ENCODE measurements at places on chromosomes 2 and 18.

DNA sequence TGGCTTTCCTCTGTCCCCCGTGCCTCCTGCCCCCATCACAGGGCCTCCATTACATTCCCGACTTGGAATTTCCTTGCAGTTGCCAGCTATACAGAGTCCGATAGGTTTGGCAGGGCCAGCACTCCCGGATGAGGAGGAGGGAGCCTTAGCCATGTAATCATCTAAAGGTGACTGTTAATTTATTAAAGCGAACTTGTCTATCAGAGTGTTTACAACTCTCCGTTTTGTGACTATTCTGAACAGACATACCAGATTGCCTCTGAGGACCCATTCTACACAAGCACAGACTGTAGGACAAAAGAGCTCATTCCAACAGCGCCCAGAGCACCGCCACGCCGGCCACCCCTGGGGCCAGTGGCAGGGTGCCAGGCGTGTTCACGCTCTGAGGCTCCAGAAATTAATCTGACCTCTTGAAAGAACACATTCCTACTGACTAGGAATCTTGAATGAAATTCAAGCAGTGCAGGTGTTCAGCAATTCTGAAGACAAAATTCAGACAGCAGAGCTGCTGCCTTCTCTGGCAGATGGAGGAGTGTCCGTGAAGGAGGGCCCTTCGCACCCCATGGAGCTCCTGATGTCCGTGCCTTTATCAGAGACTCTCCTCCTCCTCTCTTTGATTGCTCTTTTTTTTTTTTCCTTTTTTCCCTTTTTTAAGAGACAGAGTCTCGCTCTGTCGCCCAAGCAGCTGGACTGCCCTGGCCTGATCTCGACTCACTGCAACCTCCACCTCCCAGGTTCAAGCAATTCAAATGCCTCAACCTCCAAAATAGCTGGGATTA lies 58.1 kb upstream of the RALBP1 start:
- DNase-seq: no peak

GRCh38 chr2:216066230-216066629 lies 15.4 kb downstream of the PECR start:
- no peak for DNase-seq

DNA sequence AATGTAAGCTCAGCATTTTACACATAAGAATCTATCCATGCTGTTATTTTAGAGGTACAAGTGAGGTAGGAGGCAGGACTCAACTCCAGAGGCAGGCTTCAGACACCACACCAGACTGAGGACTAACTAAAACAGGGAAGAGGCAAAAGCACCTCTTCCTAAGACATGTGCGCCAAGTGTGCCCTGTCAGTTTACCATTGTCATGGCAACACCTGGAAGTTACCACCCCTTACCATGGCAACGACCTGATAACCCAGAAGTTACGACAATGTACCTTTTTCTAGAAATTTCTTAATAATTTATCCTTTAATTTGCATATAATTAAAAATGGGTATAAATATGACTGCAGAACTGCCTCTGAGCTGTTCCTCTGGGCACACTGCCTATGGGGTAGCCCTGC lies 160.1 kb downstream of the FAM124B start:
- DNase-seq: no peak

DNA sequence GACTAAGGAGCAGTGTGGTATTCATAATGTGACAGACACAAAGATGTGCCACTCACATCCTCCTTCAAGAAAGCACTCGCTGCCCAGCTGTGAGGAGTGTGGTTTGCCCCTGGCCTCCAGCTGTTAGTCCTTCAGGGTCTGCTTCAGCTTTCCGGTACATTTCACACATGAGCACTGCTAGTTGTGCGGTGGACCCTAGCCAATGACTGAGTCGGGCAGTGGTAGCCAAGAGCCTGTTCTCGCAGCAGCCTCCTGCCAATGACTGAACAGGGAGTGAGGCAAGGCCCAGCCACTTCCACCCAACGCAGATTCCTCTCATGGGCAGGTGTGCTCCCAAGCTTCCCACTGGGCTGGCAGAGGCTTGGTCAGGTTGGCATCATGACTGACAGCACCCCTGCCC lies 254.3 kb downstream of the RBM43 start:
- no peak for DNase-seq

- no peak for DNase-seq
These were observed 139.0 kb downstream of the EHBP1 start for GRCh38 chr2:62844311-62845090.

- DNase-seq: no peak
These were observed 41.6 kb downstream of the MGAT5 start for GRCh38 chr2:134295441-134295840.

DNA sequence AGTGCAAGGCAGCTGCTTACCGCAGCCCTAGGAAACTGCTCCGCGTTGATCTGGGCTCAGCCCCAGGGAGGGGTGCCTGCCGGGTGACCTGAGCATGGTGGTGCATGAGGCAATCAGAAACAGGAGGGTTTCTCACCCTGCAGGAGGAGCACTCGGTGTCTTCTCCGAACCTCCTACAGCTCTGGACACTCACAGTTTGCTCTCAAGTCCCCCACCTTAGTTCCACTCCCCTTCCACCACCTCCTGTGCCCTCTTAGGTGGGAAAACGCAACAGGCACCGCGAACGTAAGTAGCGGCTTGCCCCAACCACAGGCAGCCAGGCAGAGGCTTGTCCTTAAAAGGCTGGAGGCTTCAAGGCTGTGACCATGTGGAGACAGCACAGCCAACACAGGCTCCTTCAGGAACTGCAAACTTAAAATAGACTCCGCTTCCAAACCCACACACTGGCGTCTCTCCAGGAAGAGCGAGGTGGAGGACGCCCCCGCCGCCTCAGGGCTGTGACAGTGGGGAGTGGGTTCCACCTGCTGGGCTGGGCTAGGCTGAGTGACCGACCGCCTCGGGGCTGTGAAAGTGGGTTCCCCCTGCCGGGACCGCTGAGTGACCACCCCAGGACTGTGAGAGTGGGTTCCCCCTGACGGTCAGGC lies 71.6 kb downstream of the NDUFA10 start:
- DNase-seq: peak; percentile 85

DNA sequence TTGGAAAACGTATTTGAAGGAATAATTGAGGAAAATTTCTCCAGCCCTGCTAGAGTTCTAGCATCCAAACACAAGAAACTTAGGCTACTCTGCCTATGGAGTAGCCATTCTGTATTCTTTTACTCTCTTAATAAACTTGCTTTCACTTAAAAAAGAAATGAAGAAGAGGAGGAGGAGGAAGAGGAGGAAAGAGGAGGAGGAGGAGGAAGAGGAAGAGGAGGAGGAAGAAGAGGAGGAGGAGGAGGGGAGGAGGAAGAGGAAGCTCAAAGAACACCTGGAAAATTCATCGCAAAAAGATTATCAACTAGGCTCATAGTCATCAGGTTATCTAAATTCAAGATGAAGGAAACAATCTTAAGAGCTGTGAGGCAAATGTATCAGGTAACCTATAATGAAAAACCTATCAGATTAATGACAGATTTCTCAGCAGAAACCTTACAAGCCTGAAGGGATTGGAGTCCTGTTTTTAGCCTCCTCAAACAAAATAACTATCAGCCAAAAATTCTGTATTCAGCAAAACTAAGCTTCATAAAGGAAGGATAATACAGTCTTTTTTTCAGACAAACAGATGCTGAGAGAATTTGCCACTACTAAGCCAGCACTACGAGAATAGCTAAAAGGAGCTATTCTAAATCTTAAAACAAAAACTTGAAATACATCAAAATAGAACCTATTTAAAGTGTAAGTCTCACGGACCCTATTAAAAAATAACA lies 56.2 kb upstream of the DSC1 start:
- no peak for DNase-seq

DNA sequence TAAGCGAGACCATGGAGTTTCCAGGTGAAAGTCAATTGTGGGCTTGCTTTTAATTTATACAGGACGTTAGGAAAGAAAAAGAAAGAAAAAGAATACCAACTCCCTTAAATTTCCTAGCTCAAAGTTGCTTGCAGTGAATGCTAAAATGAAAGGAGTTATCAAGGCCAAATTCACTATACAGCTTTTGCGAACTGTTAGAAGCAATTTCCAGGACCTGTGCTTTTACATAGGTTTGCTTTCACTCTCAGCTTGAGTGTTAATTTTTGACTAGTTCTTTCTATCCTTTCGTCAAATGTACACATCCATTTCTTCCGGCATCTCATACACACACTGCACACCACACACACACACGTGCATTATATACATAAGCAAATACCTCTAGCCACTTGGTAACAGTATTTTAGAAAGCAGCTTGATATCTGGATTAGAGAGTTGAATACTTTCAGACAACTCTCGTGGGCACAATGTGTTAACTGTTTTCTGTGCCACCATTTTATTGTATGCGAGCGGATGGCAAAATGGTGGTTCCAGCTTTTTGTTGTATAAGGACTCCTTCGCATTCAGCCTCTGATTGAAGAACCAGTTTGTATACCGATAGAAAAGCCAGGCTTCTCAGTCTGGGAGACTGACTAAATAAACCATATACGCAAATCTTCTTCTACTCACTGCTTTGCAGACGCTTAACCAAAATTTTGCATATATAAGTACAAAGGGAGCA lies 381.8 kb downstream of the MTX2 start:
- DNase-seq: no peak

DNA sequence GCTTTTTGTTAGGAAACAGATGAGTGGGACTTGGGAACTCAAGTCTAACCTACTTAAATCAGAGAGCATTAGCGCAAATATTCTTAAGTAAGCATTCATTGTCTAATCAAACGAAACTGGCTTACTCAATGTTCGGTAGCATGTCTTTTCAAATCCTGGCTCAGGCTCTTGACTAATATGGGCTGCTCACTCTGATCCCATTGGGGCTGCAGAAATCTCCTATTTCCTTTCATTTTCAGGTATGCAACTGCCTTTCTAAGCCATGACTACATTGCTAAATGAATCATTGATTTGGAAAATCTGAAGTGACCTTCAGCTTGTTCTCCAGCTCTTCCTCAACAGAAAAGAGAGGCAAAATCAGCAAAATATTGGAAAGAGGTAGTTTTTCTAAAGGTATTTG lies 2084.4 kb upstream of the PIK3C3 start:
- DNase-seq: no peak

- DNase-seq: peak; percentile 20
These were observed 222.4 kb upstream of the OSR1 start for GRCh38 chr2:19580830-19581229.

- DNase-seq: no peak
These were observed 9.5 kb upstream of the PARD3B start for GRCh38 chr2:204535764-204536163.

GRCh38 chr18:48531908-48532307 lies 6.9 kb upstream of the CTIF start:
- no peak for DNase-seq

DNA sequence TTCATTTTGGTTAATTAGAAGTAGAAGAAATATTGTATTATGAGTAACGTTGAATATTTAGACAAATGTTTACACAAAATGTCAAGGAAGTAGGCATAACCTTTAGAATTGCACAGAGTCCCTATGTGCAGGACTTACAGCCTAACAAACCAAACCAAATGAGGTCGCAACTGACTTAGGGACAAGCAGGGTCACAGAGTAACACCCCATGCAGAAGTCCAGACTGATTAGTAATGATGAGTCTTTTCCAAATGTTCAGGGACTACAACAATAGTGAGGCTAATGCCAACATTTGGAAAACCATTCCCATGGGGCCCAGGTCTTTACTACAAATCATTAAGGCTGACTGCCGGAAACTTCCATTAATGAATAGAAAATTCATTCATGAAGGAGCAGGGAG lies 452.5 kb upstream of the CHAC2 start:
- no peak for DNase-seq

- DNase-seq: no peak
These were observed 6.2 kb downstream of the PARD3B start for GRCh38 chr2:204551512-204551863.

DNA sequence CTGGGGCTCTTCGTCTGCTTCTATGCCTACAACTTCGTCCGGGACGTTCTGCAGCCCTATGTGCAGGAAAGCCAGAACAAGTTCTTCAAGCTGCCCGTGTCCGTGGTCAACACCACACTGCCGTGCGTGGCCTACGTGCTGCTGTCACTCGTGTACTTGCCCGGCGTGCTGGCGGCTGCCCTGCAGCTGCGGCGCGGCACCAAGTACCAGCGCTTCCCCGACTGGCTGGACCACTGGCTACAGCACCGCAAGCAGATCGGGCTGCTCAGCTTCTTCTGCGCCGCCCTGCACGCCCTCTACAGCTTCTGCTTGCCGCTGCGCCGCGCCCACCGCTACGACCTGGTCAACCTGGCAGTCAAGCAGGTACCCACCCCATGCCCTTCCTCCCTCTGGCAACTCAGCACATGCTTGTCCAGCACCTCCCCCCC lies 24.2 kb downstream of the STEAP3 start:
- no peak for DNase-seq

- no peak for DNase-seq
These were observed 36.1 kb upstream of the MPPE1 start for GRCh38 chr18:11944252-11944651.

- no peak for DNase-seq
These were observed 6.5 kb downstream of the CYS1 start for GRCh38 chr2:10073706-10074105.

- no peak for DNase-seq
These were observed 65.4 kb upstream of the NABP1 start for GRCh38 chr2:191612496-191612895.

DNA sequence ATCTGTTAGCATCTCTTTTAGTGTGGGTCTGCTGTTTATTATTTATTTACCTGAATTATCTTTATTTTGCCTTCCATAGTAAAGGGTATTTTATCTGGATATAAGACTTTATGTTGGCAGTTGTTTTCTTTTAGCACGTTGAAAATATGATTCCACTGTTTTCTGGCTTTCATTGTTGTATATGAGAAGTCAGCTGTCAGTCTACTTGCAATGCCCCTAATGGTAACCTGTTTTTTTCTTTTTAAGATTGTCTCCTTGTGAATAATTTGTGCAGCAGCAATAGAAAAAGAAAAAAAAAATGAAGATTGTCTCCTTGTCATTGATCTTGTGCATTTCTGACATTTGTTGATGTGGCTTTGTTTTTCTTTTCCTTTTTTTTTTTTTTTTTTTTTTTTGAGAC lies 27.2 kb downstream of the SNED1 start:
- DNase-seq: no peak

- DNase-seq: no peak
These were observed 1.1 kb downstream of the FSHR start for GRCh38 chr2:49153252-49153651.

DNA sequence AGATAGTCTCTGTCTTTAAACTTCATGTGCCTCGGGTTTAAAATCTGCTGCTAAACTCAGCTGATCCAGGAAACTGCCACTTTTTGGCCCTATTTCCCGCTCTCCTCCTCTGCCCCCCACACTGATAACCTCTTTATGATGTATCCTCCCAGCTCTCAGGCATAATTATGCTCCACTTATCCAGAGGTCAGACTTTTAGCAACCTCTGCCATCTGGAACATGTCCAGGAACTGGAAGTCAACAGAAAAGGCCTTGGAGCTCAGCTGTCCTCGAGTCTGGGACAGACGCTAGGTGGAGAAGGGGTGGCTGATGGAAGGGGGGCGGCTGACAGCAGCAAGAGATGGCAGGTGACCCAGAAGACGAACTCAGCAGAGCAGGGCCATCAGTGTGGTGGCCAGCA lies 41.2 kb downstream of the ASAP2 start:
- peak; percentile 53 for DNase-seq

DNA sequence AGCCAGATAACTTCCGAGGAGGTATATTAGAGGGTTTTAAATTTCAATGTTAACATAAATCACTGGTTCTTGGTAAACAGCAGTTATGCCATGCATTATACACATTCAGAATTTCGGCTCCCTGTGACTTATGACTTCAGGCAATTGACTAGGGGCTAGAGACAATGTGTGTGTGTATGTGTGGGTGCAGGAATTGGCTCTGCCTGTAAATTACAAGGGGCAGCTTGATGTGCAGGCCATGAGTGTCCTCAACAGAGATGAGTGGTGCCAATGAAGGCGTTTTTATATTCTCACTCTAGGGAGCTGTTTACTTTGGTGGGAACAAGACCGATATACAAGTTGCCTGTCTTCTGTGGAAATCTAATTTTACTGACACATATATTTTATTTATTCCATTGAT lies 161.6 kb downstream of the CSRNP3 start:
- DNase-seq: no peak
